NT2/D1 (cell line): ENCODE measurements at places on chromosomes 5 and 9.

GRCh38 chr5:136053336-136054141 lies 24.8 kb downstream of the TGFBI start:
- DNase-seq, result peak; percentile 39

- DNase-seq, result no peak
These were observed 73.6 kb upstream of the ALDH1B1 start for GRCh38 chr9:38318759-38319495.

GRCh38 chr9:105280691-105281090 lies 36.2 kb downstream of the SLC44A1 start:
- DNase-seq, result no peak

DNA sequence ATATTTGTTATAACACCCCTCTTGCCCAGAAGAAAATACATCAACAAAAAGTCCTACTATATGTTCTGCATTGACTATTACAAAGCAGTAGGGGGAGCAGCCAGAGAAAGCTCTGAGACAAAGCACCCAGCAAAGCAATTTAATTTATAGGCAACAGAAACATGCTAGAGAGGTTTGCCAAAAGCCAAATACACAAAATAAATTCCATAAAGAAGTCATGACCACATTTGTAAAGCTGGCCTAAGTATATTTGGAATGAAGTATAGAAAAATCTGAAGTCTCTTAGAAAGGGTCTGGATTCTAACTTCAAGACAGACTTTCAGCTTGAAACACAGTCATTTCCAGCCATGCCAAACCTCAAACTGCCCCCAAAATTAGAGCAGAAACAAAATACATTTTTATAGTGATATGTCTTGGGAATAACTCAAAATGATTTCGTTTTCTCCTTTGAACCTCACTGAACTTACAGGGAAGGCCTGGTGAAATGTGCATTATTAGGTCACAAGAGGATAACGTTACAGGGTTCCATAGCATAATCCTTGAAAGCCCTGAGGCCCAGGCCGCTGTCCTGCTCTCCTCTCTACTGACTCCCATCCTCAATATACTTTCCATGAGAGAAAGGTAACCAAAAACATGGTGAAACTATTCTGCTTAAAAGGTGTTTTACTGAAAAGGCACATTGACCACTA lies 451.8 kb downstream of the RAB3C start:
- no peak for DNase-seq

DNA sequence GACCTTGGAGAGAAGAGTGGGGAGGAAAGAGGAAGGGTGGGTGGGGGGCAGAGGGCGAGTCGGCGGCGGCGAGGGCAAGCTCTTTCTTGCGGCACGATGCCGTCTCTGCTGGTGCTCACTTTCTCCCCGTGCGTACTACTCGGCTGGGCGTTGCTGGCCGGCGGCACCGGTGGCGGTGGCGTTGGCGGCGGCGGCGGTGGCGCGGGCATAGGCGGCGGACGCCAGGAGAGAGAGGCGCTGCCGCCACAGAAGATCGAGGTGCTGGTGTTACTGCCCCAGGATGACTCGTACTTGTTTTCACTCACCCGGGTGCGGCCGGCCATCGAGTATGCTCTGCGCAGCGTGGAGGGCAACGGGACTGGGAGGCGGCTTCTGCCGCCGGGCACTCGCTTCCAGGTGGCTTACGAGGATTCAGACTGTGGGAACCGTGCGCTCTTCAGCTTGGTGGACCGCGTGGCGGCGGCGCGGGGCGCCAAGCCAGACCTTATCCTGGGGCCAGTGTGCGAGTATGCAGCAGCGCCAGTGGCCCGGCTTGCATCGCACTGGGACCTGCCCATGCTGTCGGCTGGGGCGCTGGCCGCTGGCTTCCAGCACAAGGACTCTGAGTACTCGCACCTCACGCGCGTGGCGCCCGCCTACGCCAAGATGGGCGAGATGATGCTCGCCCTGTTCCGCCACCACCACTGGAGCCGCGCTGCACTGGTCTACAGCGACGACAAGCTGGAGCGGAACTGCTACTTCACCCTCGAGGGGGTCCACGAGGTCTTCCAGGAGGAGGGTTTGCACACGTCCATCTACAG lies 760 bp downstream of the NPR3 start:
- no peak for DNase-seq

DNA sequence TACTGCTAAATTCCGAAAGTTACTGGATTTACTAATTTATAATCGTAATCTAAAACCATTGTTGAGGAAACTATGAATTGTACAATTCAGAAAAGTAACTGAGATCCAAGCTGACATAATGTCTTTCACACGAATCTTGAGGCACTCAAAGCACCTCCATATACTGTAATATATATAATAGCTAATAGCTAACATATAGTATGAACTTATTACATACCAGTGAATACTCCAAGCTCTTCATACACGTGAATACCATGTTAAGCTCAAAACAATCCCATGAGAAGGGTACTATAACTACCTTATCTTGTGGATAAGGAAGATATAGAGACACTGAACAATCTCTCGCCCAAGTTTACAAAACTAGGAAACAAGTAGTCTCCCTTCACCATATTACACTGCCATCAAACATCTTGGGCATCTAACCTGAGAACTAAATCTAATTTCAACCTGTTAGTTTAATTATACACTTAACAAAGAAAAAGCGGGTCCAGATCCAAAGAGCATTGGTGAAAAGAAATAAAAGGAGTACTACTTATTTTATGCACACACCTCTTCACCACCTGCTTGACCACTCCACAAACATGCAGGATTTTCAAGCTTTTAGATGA lies 1.0 kb downstream of the NUDCD2 start:
- DNase-seq, result no peak

- DNase-seq, result no peak
These were observed 167.7 kb upstream of the MPDZ start for GRCh38 chr9:13446938-13447842.

- no peak for DNase-seq
These were observed 13.5 kb downstream of the CNTFR start for GRCh38 chr9:34575862-34576596.

- DNase-seq, result no peak
These were observed 46.4 kb upstream of the WWC1 start for GRCh38 chr5:168244838-168245559.

GRCh38 chr9:137952976-137953666 lies 75.5 kb downstream of the CACNA1B start:
- DNase-seq, result no peak

- no peak for DNase-seq
These were observed 64.2 kb upstream of the GPR151 start for GRCh38 chr5:146580237-146580636.

- DNase-seq, result no peak
These were observed 89.0 kb upstream of the IRX2 start for GRCh38 chr5:2840372-2840915.

- DNase-seq, result no peak
These were observed 134.8 kb downstream of the FBXL7 start for GRCh38 chr5:15634591-15635288.

GRCh38 chr5:7811715-7812114 lies 39.2 kb downstream of the CFAP90 start:
- no peak for DNase-seq

DNA sequence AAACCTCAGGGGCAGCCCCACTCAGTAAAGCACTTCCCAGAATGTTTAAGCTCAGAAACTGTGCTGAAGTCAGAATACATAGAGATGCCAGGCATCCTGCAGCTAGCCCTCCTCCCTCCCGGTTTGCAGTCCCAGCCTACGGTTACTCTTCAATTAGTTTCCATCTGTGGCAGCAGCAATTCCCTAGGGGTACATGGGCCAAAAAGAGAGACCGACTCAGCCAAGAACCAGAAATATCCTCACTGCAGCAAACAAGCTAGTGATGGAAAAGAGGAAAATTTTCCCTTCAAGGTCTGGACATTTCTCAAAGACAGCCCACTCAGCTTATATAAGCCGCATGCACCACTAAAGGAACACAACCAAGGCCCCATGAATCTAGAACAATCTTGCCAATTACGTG lies 89.1 kb upstream of the PPP2R2B start:
- DNase-seq, result no peak

- DNase-seq, result no peak
These were observed 46.6 kb downstream of the CFAP95 start for GRCh38 chr9:69867081-69867814.

DNA sequence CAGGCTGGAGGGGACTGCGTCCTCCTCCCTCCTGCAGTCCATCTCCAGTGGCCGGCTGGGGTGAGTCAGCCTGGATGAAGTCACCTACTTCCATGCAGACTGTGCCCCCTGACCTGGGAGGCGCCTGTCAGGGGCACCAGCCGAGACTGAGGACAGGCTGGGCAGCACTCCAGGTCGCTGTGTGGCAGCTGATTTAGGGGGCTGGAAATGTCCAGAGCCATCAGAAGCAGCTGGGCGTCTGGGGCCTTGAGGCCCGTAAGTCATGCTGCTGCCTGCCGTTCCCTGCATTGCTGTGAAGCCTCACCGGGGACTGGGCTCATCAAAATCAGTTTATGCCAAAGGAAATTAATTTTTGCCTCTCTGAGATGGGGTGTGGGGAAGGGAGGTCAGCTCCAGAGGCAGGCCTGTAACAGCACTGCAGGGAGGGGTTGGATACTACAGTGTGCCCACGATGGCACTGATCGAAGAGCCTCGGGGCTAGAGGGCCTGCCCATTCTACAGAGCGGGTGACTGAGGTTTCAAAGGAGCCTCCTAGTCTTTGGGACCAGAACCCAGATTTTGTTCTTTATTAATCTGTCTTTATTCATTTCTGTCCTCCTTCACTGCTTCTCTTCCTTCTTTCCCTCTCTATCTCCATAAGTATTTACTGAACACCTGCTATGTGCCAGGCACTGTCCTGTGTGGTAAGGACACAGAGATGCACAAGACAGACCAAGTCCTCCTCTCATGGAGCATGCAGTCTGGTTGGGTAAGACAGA lies 70.4 kb upstream of the PSD2 start:
- DNase-seq, result no peak

GRCh38 chr5:180143656-180144364 lies 65.2 kb downstream of the RASGEF1C start:
- DNase-seq, result no peak

GRCh38 chr5:175542232-175542965 lies 64.0 kb downstream of the SFXN1 start:
- no peak for DNase-seq

GRCh38 chr5:109739741-109740728 lies 50.3 kb downstream of the MAN2A1 start:
- peak; percentile 35 for DNase-seq

DNA sequence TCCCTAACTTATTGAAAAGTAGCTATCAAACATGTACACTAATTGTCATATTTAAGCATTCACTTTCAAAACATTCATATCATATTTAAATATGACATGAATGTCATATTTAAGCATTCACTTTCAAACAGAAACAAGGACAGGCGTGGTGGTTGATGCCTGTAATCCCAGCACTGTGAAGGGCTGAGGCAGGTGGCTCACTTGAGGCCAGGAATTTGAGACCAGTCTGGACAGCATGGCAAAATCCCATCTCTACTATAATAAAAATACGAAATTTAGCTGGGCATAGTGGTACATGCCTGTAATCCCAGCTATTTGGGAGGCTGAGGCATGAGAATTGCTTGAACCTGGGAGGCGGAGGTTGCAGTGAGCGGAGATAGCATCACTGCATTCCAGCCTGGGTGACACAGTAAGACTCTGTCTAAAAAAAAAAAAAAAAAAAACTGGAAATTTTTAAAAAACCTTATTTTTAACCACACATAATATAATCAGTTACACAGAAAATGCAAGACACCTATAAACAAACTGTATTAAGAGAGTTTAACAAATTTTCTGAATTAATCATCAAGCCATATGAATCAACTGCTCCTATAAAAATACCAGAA lies 88.1 kb downstream of the LPAR1 start:
- no peak for DNase-seq

DNA sequence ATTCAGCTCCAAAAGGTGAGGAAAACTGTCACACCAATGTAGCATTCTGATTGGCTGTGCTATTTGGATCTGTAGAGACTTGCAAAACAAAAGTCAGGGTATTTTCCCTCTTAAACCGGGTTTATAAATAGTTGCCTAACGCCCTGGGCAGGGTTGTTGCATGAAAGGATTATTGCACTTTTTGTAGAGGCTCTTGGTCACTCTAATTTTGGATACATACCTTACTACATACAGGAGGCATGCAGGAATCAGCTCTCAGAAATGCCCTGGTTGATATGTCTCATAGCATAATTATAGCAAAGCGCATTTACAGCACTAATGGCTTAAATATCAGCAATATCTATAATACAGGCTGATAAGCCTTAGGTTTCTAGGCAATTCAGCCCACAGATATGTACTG lies 200.0 kb upstream of the GDNF start:
- no peak for DNase-seq

- no peak for DNase-seq
These were observed 48.8 kb downstream of the POC5 start for GRCh38 chr5:75668445-75668844.

DNA sequence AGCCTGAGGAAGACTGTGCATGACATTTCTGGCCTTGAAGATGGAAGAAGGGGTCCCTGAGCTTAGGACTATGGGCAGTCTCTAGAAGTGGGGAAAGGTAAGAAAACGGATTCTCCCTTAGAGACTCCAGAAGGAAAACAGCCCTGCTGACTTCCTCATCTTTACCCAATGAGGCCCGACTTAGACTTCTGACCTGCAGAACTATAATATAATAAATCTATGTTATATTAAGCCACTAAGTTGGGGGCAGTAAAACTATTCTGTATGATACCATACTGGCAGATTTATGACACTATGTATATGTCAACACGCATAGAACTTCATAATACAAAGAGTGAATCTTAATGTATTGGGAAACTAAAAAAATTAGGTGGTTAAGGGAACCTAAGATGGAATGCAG lies 422.0 kb downstream of the PLK2 start:
- no peak for DNase-seq

GRCh38 chr9:115997923-115998322 lies 155.7 kb upstream of the PAPPA start:
- DNase-seq, result no peak

DNA sequence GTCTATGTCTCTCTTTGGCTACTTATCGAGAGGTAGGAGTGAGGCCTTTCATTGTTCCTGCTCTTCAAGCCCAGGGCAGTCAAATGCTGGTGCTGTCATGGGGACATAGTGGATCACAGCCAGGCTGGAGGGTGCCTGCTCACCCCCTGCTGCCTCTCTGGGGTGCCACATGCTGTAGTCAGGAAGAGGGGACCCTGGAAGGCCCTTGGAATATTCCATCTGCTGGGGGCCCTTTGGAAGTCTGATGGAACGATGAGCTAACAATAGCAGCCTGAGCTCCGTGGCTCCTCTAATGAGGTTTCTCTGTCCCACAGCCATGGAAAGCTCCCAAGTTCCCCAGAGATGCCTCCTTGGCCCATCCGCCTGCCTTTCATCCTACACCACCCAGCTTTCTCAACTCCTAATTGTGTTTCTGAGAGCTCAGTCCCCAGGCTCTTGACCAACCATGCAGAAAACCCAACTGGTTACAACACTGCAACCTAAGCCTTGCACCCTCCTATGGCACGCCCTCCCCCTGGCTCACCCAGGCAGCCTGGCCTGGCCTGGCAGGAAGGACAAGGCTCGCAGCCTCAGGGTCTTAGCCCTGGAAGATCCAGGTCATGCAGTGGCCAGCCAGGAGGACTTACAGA lies 91.7 kb downstream of the NRG2 start:
- DNase-seq, result no peak

DNA sequence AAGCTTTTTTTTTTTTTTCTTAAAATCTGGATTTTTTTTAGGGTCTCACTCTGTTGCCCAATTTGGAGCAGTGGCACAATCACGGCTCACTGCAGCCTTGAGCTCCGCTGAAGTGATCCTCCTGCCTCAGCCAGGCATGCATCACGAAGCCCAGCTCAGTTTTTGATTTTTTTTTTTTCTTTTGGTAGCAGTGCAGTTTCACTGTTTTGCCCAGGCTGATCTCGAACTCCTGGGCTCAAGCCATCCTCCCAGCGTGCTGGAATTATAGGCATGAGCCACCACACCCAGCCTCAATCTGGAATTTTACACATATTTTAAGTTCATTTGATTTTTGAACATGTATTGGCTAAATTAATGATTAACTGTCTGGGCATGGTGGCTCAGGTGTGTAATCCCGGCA lies 36.3 kb downstream of the TRIO start:
- DNase-seq, result no peak
